M059J (cell line): ENCODE measurements at places on chromosomes 11 and 22. TPM values are rescaled to one million over a fixed set of nuclear protein-coding genes. Genes with fewer than 3 reads are reported as not detected.
A peak's percentile ranks its signal among the peaks of the same experiment; 100 is the strongest.

APOA4 gene
- total RNA-seq, result not detected in 2 replicates

NXPE2 gene
- total RNA-seq, result not detected in 2 replicates

KRTAP5-10 gene
- total RNA-seq, result not detected in 2 replicates

C11orf86 gene
- not detected in 2 replicates for total RNA-seq

TMEM45B gene
- total RNA-seq, result not detected in 2 replicates

TIRAP gene
- 2.2 and 8.1 TPM in 2 replicates for total RNA-seq

TRPM5 gene
- total RNA-seq, result not detected in 2 replicates

DDI1 gene
- not detected in 2 replicates for total RNA-seq

CEP126 gene
- 0.81 and 0.86 TPM in 2 replicates for total RNA-seq

SGSM1 gene
- total RNA-seq, result not detected in 2 replicates

- DNase-seq, result no peak
These were observed 169.4 kb downstream of the MYO18B start for GRCh38 chr22:25911243-25911972.

DNA sequence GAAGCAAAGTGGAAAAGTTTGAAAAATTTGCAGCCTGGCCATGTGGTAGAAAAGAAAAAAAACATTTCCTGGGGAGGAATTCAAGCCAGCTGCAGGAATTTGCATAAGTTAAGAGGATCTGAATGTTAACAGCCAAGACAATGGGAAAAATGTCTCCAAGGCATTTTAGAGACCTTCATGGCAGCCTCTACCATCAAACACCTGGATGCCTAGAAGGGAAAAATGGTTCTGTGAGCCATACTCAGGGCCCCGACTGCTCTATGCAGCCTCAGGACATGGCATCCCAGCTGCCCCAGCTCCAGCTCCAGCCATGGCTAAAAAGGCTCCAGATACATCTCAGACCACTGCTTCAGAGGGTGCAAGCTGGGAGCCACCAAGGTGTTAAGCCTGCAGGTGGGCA, 149.1 kb upstream of the SOX6 start:
- DNase-seq, result no peak

DNA sequence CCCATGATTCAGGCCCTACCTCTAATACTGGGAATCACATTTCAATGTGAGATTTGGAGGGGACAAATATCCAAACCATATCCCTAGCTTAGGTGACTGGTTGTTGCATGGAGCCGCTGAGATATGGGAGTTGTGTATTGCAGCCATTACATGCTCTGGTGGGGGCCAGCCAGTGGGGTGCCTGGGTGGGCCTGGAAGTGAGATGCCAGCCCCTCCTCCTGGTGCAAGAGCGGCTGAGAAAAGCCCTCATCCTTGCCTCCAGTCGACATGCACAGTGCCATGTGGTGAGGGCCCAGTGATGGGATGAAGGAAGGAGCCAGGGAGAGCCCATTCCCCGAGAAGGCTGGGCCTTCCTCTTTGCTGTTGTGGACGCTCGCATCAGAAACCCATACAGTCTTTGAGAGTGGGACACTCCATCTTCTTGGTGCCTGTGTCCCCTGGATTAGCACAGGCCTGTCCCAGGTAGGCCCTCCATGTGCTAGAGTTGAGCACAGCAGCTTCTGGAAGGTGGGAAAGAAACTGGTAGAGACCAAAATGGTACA, 1043.0 kb downstream of the TBC1D22A start:
- DNase-seq, result no peak

- no peak for DNase-seq
These were observed 8.1 kb downstream of the OR5A2 start for GRCh38 chr11:59418156-59418555.

DNA sequence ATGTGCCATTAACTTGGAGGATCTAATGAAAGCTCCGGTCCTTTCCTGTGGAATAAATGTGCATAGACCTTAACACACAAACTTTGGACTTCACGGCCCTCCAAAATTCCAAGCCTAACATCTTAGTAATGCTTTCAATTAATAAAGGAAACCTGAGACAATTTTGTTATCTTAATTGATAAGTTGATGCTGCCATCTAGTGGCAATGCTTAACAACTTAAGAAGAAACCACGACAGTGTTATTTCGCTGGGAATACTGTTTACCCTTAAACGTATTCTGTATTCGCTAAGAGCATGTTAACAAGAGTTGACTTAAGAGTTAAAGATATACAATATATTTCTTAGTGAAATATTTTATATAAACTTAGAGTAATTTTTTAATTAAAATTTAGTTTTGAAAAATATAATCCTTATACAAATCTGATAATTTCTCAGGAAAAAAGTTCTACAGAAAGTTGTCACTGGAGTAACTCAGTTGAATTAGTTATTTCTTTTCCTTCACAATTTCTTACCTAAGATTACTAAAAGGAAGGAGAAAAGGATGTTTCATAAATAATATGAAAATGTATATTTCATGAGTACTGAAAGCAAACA, 35.0 kb upstream of the OR9G4 start:
- peak; percentile 54 for DNase-seq

DNA sequence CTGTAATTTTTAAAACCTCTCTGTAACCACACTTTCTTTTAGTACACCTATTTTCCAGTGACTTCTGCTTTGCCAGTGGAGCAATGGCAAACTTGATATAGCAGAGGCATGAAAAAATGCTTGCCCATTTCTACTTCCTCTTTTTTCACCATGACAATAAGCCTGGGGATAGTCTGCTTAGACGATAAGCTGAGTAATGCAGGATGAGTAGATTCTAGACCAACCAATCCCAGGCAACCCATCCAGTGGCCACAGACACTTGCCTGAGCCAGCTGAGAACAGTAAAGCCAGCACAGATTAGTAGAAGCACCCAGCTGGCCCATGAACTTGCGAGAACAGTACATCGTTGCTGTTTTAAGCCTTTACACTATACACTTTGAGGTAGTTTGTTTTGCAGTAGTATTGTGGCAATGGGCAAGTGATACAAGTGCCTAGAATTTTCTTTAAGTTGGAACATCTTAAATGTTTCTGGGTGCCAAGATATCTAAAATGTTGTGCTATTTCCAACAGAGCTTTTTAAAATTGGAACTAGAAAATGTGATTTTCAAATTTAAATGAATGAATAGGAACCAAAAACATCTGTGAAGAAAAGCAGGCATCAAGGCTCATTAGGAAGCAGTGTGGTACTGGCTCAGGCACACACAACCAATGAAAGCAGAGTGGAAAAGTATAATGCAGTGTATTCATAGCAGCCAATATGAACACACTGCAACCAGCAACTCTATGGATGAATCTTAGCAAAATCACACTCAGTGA, 37.7 kb downstream of the DDI1 start:
- peak; percentile 75 for DNase-seq

DNA sequence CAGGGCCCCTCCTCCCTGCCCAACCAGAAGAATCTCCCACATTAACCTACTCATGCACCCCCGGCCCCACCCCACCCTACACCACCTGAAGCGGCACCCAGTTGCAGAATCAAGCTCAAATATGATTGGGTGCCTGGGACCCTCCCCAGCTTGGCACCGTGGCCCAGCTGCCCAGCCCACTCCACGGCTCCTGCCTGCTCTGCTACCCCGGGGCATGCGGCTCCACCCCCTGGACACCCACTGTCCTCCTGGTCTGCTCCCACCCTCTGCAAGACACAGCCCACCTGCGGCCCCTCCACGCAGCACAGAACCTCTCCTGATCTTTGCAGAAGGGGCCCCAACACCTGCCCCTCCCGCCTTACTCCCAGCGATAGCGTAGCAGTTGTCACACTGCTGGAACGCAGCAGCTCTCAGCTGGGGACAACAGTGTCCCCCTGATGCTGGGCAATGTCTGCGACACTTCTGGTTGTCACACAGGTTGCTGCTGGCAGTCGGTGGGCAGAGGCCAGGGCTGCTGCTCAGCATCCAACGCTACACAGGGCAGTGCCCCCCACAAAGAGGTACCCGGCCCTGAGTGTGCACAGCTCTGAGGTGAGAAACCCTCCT, 32.0 kb upstream of the TESMIN start:
- no peak for DNase-seq

DNA sequence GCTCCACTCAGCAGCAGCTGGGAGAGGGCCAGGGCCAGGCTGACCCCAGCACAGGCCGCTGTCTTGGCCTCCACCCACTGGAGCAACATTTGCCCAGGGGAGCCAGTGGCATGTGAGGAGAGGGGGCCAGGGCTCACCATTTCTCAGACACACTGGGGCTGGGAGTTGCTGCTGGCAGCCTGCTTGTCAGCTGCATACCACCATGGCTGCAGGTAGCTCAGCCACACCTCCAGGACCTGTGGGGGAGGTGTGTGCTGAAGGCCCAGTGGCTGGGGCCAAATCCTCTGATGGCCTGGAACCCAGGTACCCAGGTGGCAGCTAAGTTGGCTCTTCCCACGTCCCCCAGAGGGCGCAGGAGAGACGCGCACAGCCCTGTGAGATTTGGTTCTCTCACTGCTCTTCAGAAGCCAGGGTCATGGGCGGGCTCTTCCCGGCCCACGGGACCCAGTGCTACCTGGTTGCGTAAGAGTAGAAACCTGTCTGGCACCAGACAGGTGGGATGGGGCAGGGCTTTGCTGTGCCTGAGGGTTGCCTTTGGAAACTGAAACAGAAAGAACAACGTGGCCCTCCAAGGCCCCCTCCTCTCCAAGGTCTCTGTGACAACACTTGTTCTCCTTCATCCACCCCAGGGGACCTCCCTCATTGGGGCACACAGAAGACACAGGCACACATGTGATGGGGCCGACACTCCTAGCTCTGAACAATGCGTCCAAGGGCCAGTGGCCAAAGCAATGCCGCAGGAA, 98.8 kb downstream of the MED15 start:
- DNase-seq, result peak; percentile 54

GRCh38 chr11:61889831-61890230, 1.5 kb downstream of the FADS3 start:
- no peak for DNase-seq

GRCh38 chr11:30585892-30586250, 282 bp downstream of the MPPED2 start:
- DNase-seq, result no peak

GRCh38 chr11:10436224-10436623, 18.8 kb upstream of the AMPD3 start:
- no peak for DNase-seq

- DNase-seq, result no peak
These were observed 9.3 kb downstream of the RBM14 start for GRCh38 chr11:66625752-66626149.

DNA sequence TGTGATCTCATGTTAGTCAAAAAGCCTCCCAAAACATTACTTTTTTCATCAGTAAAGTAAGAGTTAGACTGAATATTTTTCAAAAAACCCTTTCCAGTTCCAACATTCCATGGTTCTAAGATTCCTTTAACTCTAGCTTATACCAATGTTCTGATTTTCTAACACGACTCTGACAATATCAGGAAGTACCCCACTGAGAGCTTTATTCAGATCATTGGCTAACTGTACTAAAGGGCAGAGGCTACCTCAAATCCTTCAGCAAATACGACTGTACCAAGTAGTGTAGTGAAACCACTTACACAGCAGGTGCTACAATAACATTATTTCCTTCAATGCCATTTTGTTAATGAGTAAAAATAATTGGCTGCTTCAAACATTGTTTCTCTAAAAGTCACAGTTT, 213.4 kb upstream of the PITPNB start:
- DNase-seq, result no peak

- no peak for DNase-seq
These were observed 8.2 kb downstream of the FGF19 start for GRCh38 chr11:69695581-69695980.

DNA sequence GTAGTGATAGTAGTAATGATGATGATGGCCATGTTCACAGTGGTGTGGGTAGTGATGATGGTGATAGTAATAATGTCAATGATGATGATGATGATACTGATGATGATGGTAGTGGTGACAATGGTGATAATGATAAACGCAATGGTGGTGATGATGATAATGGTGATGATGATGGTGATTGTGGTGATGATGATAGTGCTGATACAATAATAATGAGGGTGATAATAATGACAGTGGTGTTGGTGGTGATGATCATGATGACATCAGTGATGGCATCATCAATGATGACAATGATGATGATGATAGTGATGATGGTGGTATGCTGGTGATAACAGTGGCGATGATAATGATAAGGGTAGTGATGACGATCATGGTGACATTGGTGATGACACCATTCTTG, 92.3 kb downstream of the MPPED1 start:
- no peak for DNase-seq

DNA sequence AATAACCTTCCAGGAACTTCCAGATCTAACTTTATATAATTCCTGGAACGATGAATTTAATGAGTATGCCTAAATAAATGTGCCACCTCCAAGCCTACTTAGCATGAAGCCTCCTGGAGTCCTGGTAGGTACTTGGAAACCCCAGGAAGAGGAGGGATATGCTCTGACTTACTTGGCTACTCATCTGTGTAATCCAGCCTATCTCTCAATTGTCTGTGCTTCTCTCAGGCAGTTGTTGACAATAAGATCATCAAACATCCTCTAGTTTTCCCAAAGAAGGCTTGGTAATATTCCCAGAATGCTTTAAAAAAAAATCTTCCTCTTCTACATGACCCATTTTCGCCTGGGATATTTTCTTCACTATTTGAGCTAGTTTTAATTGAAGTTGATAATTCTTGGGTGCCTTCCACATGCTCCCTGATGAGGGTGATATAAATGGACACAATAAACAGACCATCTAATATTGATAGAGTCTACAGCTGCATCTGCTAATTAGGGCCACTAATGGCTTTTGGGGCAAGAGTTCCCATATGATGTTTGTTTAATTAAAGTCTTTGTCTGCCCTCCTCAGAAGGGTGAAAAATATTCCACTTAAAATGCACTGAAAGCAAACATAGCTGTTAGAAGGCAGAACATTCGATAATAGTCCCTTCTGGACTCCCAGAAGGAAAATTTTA, 75.5 kb upstream of the RAB38 start:
- DNase-seq, result no peak

DNA sequence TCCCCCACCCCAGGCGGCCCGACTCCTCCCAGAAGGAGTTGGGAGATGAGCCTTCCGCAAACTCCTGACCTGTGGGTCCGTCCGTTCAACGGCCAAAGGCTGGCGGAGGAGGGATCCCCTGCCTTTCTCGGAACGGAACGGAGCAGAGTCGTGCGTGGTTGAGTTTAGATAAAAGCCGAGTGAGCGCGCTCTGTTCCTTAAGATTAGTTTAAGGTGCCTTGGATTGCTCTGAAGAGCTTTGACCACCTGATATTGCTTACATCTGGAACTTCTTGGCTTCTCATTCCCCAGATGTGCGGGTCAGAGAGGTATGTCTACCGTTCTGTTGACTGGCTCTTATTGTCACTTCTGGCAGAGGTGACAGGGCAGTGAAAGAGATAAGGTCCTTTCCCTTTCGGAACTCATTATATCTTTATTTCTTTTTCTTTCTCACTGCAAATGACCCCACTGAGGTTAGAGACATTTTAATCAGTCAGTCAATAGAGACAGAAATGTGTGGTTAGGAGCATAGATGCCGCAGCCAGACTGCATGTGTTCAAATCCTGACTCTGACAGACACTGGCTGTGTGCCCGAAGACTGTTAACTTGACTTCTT, at the start of gene TRIM6:
TSS of gene TRIM6 (plus strand) at position 31 of the 595 bp plus-strand sequence. CDS start at position 292, 261 bp downstream.
- peak; percentile 81 for DNase-seq

DNA sequence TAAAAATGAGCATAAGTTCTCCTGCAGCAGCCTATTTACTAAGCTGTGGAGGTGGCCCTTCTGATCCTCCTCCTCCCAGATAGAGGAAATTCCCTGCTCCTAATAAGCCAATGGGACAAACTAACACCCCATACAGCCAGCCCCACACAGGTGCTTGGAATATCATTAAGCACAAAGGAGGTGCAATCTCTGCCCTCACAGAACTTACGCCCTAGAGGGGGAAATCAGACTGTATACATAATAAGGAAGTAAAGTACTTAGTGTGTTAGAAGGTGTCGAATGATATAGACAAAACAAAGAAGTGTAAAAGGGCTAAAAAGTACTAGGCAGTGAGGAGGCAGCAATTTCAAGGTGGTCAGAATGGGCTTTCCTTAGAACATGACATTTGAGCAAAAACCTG, 5.8 kb downstream of the MS4A12 start:
- no peak for DNase-seq

- no peak for DNase-seq
These were observed 24.0 kb downstream of the SLC43A1 start for GRCh38 chr11:57491371-57492061.
